ENCODE measurements at places on chromosomes 13 and 19.
A peak's percentile ranks its signal among the peaks of the same experiment; 100 is the strongest.

DNA sequence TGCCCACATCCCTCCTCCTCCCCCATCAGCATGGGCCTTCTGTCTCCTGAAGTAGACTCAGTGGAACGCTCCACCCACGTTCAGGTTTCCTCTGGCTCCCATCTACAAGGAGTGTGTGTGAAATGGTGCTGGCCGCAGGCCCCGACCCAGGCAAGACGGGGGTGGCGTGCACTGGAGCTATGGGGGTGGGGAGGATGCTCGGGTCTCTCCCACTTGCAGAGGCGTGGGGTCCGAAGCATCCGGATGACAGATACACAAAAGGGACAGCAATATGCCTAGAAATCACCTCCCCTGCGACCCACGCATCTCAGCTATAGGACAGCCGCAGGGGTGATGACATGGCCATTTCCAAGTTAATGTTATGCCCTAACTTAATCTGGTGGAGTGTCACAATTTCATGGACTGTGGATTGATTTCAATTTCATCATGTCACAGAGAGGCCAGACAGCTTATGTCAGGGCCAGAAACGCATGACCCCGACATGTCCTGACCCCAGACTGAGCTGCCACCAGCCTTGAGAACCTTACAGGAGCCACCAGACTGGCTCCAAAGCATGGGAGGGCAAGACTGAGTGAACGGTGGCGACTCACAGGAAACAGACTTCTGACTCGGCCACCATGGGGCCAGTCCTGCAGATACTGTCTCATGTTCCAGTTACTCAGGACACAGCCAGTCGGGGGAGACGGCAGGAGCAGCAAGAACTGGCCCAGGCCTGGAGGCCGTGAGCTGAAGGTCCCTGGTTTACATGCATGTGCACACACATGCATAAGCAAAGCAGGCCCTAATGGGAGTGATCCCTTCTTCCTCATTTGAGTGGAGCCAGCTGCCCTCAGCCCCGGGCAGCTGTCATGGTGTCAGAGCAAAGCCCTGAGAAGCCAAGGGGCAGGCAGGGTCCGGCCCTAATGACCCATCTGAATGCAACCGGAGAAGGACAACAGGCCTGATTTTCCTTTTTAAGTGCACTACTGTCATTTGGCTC is 82.2 kb downstream of the SLC7A1 start:
- peak; percentile 61 for DNase-seq

GRCh38 chr19:1102407-1103131 is 1.2 kb upstream of the GPX4 start:
- DNase-seq: peak; percentile 98

DNA sequence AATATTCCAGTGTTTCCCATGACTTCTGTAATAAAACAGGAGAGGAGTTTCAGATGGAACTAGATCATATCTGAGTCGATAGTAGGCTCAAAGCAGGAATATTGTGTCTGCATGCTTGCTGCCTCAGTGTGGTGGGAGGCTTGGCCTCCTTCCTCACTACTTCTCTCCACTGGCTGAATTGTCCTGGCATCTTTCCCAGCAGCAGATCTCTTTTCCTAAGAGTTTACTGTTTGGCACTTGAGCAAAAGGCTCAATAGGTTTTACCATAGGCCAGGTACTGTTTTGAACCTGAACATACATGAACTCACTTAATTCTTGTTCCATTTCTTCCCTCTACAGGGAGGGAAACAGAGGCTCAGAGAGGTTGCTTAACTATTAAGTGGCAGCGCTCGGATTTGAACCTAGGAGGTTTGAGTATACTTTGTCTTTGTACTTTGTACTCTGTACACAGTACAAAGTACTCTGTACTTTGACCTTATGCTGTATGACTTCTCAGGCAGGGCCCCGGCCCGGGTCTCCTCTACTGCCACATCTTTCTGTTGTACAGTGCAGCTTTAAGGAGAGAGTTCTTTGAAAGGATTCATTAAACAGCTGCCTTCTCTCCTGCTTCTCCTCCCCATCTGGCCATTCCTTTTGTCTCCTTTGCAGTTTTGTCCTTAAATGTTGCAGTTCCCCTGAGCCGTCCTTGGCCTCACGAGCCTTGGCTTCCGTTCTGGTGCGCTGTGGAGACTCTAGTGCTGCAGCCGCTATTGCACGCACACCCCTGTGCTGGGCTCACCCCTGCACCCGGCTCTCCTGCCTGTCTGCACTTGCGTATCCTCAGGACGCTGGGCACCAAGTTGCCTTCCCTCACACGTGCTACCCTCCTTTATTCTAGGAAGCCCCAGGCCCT is 8.1 kb downstream of the B3GLCT start:
- no peak for DNase-seq

DNA sequence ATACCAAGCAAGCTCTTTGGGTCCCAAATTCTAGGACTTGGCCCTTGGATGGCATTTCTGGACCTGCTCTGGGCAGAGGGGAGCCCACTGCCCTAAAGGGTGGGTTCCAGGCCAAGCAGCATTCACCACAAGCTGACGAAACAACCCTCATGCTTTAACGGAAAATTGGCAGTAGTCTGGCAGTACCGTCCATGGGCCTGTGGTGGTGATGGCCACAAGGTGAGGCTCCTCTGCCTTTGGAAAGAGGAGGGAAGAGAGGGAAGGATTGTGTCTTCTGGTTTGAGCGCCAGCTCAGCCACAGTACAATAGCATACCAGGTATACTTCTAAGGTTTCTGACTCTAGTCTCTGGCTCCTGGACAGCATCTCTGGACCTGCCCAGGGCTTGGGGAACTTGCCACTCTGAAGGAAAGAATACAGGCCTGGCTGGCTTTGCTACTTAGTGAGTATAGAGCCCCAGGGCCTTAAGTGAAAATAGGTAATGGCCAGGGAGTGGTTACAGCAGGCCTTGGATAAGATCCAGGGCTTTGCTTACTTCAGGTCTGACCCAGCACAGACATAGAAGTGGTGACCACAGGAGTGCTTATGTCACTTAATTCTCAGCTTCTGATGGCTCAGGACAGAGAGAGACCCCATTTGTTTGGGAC is 595.5 kb downstream of the LMO7 start:
- DNase-seq: no peak

DNA sequence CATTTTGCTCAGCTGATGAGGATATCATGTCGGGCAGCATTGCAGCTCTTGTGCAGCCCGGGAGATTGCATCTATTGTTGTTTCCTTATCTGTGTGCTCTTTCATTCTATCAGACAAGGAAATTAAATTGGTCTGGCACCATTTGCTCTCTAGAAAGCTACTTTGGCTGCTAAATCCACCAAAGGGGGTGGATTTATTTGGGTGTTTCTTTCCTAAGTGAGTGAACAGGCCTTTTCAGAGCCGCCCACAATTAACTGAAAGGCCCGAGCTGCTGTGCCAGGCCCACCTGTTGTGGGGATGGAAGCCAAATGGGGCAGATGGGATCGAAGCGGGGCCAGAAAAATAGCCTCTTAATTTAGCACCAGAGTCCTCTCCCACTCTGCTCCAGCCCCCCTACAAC is 99.4 kb downstream of the DNAJC15 start:
- DNase-seq: no peak

DNA sequence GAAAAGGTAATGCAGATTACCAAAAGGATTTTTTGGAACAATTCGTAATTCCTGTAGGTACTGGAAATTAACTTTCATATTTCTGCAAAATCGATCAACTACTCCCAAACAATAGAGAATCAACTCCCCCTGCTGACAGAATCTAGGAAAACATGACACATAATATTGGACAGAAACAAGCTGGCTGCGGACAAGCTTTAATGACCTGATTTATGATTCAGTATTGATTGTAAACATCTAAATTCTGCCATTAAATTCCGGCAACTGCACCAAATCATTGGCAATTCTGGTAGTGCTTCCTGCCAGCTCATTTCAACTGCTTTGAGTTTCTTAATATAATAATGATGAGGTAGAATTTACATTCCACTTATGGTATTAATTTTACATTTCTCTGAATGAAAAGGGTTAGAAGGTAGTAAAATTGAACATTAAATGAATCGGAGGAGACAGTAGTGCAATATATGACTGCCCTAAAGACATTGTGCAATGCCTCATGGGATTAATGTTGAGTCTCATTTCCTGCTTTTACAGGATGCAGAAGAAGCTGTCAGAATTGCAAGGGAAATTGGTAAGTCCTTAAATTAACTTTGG is 146.5 kb downstream of the PCCA start:
- peak; percentile 55 for DNase-seq

- no peak for DNase-seq
Observed at GRCh38 chr19:52398081-52398441, 412 bp downstream of the ZNF528 start.

GRCh38 chr13:75643693-75644092 is 7.6 kb downstream of the LMO7 start:
- no peak for DNase-seq

All from RKO (cell line).